ENCODE measurements at places on chromosomes 5 and 9. TPM values are rescaled to one million over a fixed set of nuclear protein-coding genes. Genes with fewer than 3 reads are reported as not detected.

The ZDHHC12 gene
- total RNA-seq, result 92.8 TPM

The INSL6 gene
- not detected for total RNA-seq

The PHYHD1 gene
- total RNA-seq, result not detected

The PTGR1 gene
- 336 TPM for total RNA-seq

The NIPAL4 gene
- total RNA-seq, result 16.4 TPM

The RNF183 gene
- total RNA-seq, result not detected

The EPB41L4B gene
- total RNA-seq, result 21.3 TPM

The MIGA2 gene
- 13.3 TPM for total RNA-seq

The HTR1A gene
- total RNA-seq, result not detected

The PCDHB10 gene
- total RNA-seq, result not detected

Data from A549 treated with GW870086 at 1 μM for 4 hours (cell line).